Fibroblast of lung (primary cell): ENCODE measurements at places on chromosomes 3 and 15. TPM values are rescaled to one million over a fixed set of nuclear protein-coding genes. Genes with fewer than 3 reads are reported as not detected.
A peak's percentile ranks its signal among the peaks of the same experiment; 100 is the strongest.

- no peaks in the 10 kb centered on the region for H3K4me1 ChIP-seq
- H3K36me3 ChIP-seq = no peaks in the 10 kb centered on the region
- H3K27ac ChIP-seq = no peak overlapping the region
- no peaks in the 10 kb centered on the region for H3K27me3 ChIP-seq
- no peak for DNase-seq
These were observed 951.4 kb downstream of the PLOD2 start for GRCh38 chr3:145209561-145209960.

GRCh38 chr3:123953735-123954134 lies 7.3 kb downstream of the CCDC14 start:
- no peaks in the 10 kb centered on the region for H3K27me3 ChIP-seq
- H3K4me3 ChIP-seq = no peak overlapping the region
- peaks cover 8% of the 10 kb centered on the region for H3K36me3 ChIP-seq
- H3K27ac ChIP-seq = no peak overlapping the region

Gene PDE8A
- 14.1 and 17.7 TPM in 2 replicates for total RNA-seq

Gene GOLGA6B
- not detected in 2 replicates for total RNA-seq

- DNase-seq = no peak
- no peaks in the 10 kb centered on the region for H3K27me3 ChIP-seq
- H3K4me1 ChIP-seq = no peaks in the 10 kb centered on the region
These were observed 110.8 kb upstream of the SMAD3 start for GRCh38 chr15:66954601-66955000.

GRCh38 chr3:188595890-188596376 lies 442.0 kb downstream of the LPP start:
- H3K36me3 ChIP-seq = no peaks in the 10 kb centered on the region
- H3K27ac ChIP-seq = peak overlapping the region; percentile 14
- H3K4me1 ChIP-seq = peaks cover 8% of the 10 kb centered on the region
- no peak overlapping the region for H3K4me3 ChIP-seq

- no peaks in the 10 kb centered on the region for H3K36me3 ChIP-seq
- peaks cover 12% of the 10 kb centered on the region for H3K4me1 ChIP-seq
- no peaks in the 10 kb centered on the region for H3K27me3 ChIP-seq
- peak overlapping the region; percentile 29 for H3K27ac ChIP-seq
These were observed 25.7 kb downstream of the LIPC start for GRCh38 chr15:58457466-58457965.

Gene HPS3
- 27.0 and 33.4 TPM in 2 replicates for total RNA-seq

- DNase-seq = no peak
- peaks cover 13% of the 10 kb centered on the region for H3K4me1 ChIP-seq
- H3K27ac ChIP-seq = no peak overlapping the region
- peaks cover 2% of the 10 kb centered on the region for H3K36me3 ChIP-seq
- no peak overlapping the region for H3K4me3 ChIP-seq
These were observed 18.5 kb downstream of the SPRED1 start for GRCh38 chr15:38271144-38271543.

Gene MEX3B
- 5.9 and 8.1 TPM in 2 replicates for total RNA-seq

GRCh38 chr3:45343947-45344346 lies 44.4 kb upstream of the LARS2 start:
- no peak overlapping the region for H3K27ac ChIP-seq
- DNase-seq = peak; percentile 19
- H3K36me3 ChIP-seq = no peaks in the 10 kb centered on the region
- peaks cover 4% of the 10 kb centered on the region for H3K27me3 ChIP-seq
- H3K4me1 ChIP-seq = no peaks in the 10 kb centered on the region

DNA sequence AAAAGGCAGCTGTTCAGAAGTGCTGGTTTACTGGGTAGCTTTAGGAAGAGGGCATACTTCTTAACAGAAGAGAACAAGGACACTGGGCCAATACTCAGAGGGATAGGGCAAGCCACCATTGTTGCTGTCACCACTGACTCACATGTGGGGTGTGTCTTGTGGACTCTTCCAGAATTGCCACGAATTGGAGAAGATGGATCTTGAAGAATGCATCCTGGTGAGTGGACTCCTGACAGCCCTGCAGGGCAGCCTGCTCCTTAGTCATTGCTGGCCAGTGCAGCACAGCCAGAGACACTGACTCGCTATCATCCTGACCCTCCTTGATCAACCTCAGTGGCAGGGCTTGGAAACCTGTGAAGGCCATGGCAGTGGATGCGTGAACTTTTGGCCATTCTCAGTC lies 62.3 kb downstream of the UBP1 start:
- H3K4me1 ChIP-seq = peaks cover 5% of the 10 kb centered on the region
- no peak overlapping the region for H3K4me3 ChIP-seq
- peaks cover 9% of the 10 kb centered on the region for H3K36me3 ChIP-seq
- H3K27me3 ChIP-seq = no peaks in the 10 kb centered on the region

GRCh38 chr3:186457236-186457635 lies 86.9 kb downstream of the CRYGS start:
- no peaks in the 10 kb centered on the region for H3K36me3 ChIP-seq
- no peak overlapping the region for H3K4me3 ChIP-seq
- no peak overlapping the region for H3K27ac ChIP-seq
- no peak for DNase-seq
- H3K27me3 ChIP-seq = peaks cover 2% of the 10 kb centered on the region

DNA sequence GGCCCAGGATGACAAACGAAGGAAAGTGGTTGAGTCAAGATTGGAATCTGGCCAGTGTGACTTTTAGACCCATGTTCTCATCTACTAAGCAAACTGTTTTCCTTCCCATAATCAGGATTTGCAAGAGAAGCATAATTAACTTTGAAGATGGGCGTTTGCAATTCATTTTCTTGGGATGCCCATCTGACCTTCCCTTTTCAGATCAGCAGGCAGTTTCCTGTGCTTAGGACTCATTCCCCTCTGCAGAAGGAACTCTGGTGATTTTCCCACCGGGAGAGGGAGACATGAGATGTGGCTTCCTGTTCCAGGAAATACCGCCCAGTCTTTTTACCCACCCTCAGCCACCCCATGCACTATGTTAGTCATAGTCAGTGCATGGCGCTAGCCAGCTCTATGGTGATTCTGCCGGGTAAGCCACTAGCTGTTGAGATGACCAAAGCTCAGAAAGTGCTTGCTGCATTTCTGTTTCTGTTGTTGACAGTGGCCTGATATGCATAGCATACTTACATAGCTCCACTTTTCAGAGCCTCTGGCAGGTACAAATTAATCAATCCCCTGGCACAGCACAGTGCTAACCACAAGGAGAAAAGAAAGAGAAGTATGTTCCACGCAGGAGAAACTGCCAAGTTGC lies 129.4 kb downstream of the VGLL4 start:
- no peaks in the 10 kb centered on the region for H3K27me3 ChIP-seq
- H3K4me3 ChIP-seq = no peak overlapping the region
- DNase-seq = peak; percentile 85
- H3K27ac ChIP-seq = peak overlapping the region; percentile 26
- H3K4me1 ChIP-seq = peaks cover 19% of the 10 kb centered on the region

GRCh38 chr3:33141006-33141405 lies 27.2 kb downstream of the CRTAP start:
- H3K4me3 ChIP-seq = no peak overlapping the region
- no peaks in the 10 kb centered on the region for H3K4me1 ChIP-seq
- peaks cover 3% of the 10 kb centered on the region for H3K36me3 ChIP-seq
- no peaks in the 10 kb centered on the region for H3K27me3 ChIP-seq
- no peak overlapping the region for H3K27ac ChIP-seq

DNA sequence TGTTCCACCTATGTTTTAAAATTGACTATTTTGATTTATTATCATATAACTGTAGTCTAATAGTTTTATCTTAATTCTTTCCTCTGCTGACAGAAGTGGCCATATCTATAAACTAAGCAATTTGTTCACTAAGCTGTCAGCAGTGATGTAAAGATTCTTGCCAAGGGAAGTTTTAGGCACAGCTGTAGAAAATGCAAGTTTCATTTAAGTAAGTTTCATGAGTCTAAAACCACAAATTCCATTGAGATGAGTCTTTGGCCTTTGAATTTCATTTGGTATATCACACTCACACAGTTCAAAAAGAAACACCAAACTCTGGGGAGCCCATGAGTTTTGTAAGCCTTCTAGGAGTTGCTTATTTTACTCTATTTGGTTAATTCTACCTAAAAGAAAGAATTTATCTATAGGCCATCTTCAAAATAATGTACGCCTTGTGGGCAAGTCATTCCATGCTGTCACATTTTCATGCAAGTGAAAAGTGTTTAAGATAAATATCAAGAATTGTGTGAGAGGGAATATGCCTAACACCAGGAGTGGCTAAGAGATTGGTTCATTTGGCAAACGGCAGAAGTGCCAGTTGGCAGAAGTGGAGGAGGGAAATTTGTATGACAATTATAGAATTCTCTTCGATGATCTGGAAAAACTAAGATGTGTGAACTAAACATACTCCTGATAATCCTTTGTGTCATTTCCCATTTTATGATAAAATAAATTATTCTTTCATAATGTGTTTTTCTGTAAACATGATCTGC lies 292.9 kb downstream of the ZIC4 start:
- H3K4me3 ChIP-seq = no peak overlapping the region
- H3K27ac ChIP-seq = peak overlapping the region; percentile 5
- H3K27me3 ChIP-seq = no peaks in the 10 kb centered on the region
- no peaks in the 10 kb centered on the region for H3K36me3 ChIP-seq
- peaks cover 3% of the 10 kb centered on the region for H3K4me1 ChIP-seq

DNA sequence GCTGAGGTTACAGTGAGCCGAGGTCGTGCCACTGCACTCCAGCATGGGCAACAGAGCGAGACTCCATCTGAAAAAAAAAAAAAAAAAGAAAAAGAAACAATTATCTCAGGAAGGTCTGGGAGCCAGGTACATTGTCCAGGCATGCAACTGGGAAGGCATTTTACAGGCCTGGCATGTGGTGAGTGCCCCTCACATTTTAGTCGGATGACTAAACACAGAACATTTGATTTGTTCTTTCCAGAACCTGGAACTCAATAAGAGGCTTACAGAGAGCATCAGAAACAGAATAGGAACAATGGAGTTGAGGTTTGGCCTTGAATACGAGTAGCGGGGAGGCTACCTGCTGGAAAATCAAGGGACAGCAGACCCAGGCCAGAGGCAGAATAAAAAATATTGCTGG lies 33.7 kb upstream of the IGF1R start:
- H3K4me1 ChIP-seq = no peaks in the 10 kb centered on the region
- no peak overlapping the region for H3K27ac ChIP-seq
- DNase-seq = no peak

DNA sequence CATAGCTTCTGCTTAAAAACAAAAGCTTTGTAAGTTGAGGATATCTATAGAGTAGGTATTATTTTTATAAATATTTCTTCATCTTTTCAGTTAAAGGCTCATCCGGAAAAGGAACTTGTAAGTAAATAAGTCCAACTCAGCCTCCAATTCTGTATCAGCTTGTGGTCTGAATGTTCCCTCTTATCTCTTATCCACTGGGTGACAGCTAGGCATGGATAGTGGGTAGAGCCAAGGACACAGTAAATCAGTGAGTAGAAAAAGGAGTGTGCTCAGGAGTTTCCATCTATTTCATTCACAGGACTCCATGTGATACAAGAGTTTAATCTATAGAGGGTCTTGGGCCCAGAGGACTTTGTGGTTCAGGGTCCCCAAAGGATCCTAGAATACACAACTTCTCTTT lies 50.9 kb downstream of the FRMD5 start:
- no peaks in the 10 kb centered on the region for H3K4me1 ChIP-seq
- H3K4me3 ChIP-seq = no peak overlapping the region
- no peak for DNase-seq
- H3K27me3 ChIP-seq = no peaks in the 10 kb centered on the region
- H3K36me3 ChIP-seq = no peaks in the 10 kb centered on the region
